ENCODE measurements at places on chromosomes 11 and 22.

DNA sequence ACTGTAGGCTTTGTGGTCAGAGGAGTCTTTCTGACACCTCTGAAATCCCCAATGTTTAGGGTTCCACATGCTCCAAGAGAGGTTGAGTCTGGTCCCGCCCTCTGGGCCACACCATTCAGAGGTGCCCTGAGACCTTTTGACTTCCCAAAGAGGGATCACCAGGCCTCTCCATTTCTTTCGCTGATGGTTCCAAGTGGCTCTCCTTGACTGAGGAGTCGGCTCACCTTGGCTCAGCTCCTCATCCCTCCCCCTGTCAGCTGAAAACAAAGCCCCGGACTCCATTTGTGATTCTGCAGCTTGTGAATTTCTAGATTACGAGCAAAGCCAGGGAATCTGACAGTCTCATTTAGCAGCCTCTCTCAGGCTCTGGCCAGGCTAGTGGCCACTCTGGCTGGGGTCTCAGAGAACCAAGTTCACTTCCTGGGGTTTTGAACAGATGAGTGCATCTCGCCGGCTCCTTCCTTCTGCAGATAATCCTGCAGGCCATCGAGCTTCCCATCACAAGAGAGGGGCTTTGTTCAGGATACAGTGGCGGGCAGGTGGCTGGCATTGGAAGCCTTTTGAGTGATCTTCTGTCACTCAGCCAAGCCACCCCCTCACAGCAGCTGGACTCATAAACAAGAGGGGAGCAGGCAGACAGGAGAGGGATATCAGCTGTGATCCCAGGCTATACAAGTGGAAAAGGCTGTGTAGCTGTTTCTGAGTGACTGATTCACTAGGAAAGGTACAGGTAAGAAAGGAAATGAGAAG is 102.9 kb downstream of the TRIM29 start:
- no peak for DNase-seq

- DNase-seq: no peak
Observed at GRCh38 chr22:38599466-38599865, 29.5 kb upstream of the DMC1 start.

GRCh38 chr22:43228330-43228729 is 41.4 kb upstream of the TTLL12 start:
- no peak for DNase-seq

- no peak for DNase-seq
Observed at GRCh38 chr11:118715245-118715831, 35.9 kb upstream of the TREH start.

GRCh38 chr11:76657187-76658170 is 13.1 kb downstream of the LRRC32 start:
- DNase-seq: no peak

GRCh38 chr11:58898106-58898505 is 41.2 kb upstream of the GLYATL1 start:
- DNase-seq: no peak

GRCh38 chr22:37830093-37830842 is 7.1 kb downstream of the GALR3 start:
- DNase-seq: no peak

- no peak for DNase-seq
Observed at GRCh38 chr22:39719559-39720450, 149.3 kb downstream of the CACNA1I start.

GRCh38 chr11:78187366-78188285 is 800 bp downstream of the KCTD21 start:
- peak; percentile 61 for DNase-seq

DNA sequence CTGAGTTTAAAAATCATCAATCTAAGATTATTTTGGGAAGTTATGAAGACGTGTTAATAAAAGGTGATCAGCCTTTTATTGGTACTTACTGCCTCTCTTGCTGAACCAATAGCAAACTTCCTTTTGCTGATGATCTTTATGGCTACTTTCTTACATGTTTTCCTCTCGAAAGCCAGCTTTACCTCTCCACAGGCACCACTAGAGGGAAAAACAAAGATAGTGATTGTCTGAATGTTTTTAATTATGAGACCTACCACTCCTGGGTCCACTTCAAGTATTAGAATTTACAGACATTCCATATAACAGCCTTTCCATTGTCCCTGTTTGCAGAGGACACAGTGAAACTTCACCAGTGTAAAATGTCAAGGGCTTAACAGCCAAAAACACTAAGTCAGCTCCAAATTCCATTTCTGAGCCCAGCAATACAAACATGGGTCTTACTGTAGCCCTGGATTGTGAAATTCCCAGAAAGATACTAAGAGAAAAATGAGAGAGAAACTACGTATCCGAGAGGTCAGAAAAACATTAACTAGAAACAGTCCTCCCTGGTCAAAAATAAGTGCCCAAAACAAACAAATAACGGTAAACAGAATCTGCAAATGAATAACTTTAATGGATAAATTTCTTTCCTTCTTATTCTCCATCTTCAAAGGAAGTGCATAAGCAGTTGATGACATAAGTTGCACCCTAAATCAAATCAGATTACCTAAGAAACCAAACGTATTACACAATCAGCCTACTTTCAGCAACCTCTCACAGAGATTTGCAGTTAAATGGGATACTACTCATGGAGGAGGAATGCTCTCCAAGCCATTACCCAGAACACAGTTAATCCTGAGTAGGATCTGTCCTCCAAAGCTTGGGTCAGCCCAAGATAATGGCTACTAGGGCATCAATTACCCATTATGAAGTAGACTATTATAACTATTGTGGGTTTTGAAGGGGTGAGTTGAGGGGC is 29.5 kb downstream of the CHEK2 start:
- DNase-seq: no peak
